Common myeloid progenitor, CD34-positive (primary cell): ENCODE measurements at places on chromosomes 1 and 21.
A peak's percentile ranks its signal among the peaks of the same experiment; 100 is the strongest.

- DNase-seq, result no peak
These were observed 19.5 kb downstream of the ACTN2 start for GRCh38 chr1:236705771-236706170.

DNA sequence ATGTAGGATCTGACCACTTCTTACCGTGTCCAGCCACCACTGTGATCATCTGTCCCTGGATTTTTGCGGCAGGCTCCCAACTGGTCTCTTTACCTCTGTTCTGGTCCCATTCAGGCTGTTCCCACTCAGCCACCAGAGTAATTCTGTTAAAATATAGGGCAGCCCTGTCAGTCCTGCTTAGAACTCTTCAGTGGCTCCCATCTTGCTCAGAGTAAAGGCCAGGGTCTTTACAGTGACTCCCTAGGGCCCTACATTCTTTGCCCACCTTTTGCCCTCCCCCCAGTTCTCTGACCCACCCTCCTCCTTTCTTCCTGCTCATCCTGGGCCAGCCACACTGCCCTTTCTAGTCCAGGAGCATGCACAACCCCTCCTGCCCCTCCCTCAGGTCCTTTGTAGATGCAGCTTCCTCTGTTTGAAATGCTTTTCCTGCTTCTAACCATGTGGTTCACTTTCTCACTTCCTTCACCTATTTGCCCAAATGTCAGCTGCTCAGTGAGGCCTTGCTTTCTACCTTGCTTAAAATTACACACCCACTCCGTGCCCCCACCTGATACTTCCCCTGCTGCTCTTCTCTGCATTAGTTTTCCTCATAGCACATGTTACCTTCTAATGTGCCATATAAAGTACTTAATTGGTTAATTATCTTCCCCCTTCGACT, 7.8 kb downstream of the UBIAD1 start:
- no peak for DNase-seq

DNA sequence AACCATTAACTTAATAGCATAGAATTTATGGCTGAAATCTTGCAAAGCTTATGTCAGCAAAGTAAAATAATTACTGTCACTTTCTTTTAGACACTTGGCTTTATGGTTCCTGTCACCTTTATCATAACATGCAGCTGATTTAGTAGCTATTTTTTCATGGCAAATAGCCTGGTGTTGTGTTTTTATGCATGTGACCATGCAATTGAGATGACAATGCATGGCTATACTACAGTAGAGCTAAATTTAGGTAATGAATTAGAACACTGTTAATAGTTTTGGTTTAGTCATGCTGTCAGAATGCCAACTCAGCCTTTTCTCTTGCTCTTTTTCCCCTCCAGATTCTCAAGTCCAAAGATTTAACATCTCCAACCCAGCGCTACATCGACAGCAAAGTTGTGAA, 88.6 kb downstream of the TGFB2 start:
- no peak for DNase-seq

GRCh38 chr1:92376345-92376744, 77.5 kb downstream of the RPAP2 start:
- DNase-seq, result peak; percentile 42

DNA sequence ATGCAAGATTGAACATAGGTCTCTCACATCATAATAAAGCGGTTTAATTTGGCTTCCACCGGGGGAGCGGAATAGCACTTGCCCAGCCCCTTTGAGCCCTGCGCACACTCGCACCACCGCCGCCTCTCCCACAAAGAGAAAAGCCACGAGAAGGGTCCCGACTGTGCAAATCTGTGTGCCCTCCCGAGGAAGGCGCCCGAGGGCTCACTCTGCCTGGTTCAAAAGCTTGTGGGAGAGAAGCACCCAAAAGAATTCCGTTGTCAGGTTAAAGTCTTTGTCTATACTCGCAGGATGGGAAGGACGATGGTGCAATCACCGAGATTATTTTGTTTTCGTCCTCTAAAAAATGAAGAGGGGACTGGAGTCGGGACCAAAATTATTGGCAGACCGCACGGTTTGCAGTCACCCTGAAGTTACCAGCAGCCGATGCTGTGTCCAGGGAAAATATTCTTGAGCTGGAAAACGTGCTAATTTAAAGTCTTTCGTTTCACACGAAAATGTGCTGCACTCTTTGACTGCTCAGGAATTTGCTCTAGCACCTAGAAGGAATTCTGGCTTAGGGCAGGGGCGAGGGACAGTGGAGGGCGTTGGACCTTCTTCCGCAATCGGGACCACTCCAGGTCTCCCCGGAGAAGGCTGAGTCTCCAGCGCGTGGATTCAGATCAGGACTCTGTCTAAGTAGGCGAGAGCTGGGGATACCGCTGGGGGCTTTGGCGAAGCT, 6.6 kb upstream of the SIM2 start:
- DNase-seq, result no peak

GRCh38 chr1:247415423-247416361, at the start of gene NLRP3:
Gene NLRP3, plus strand, starts transcription at chr1:247416173. Its CDS starts 2,628 bp downstream, at chr1:247418801.
- peak; percentile 90 for DNase-seq

DNA sequence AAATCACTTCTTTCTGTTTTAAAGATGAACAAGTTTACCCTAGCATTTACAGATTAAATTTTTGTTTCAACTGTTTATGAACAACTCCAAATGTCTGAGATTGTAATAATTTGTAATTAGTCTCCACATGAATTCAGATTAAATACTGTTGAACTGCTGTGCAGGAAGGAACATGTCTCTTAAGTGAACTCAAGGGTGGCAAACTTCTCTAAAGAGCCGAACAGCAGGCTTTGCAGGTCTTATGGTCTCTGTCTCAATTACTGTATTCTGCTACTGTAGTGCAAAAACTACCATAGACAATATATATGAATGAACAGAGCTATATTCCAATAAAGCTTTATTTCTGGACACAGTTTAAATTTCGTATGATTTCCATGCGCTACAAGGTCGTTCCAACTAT, 6.6 kb downstream of the RSBN1 start:
- DNase-seq, result no peak

- DNase-seq, result peak; percentile 35
These were observed 14.4 kb downstream of the SLC5A9 start for GRCh38 chr1:48236716-48237470.

DNA sequence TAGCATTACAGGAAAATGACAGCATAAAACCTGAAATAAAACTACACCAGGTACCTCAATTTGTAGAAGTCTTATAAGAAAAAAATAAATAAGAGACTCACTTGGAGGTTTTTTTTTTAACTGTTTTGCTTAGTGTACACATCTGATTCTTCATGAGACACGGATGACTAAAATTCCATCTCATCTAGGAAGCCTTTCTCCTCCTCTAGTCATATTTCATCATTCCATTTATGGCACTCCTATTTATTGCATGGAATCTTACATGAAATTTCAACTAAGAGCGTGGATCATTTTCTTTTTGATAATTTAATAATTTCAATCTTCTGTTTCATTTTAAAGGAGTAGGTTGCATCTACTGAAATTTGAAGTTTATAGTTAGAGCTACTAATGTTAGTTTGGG, 1.6 kb upstream of the PTGS2 start:
- no peak for DNase-seq

DNA sequence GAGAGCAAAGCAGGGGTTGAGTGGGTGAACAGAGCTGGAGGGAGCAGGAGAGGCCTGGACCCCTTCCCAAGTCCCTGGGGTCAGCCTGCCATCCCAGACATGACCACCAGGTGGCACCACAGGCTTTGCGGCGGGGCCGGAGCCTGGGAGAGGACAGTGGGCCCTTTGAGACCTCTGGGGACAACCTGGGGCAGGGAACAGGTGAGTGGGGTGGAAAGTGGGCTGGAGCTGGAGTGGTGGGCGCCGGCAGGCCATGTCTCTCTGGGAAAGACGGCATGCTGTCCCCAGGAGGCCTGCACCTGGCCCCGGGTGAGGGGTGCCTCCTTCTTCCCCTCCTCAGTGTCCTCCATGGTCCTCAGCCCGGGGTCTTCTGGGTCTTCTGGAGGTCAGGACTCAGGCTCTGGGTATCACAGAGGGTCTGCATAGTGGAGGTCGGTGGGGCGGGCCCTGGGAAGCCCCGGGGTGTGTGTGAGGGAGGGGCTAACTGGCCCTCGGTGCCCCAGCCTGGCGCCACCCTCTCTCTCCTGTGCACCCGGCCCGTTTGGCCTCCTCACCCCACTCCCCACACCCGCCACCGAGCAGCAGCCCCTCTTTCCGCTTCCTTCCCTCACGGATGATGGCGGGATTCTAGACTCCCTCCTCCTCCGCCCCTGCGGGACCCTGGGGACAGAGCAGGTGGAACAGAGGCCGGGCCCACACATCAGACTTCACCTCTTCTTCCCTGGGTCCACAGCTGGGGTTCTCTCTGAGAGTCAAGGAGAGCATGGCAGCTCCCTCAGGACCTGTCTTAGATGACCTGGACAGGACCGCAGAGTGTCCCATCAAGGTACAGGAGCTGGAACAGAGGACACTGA, 28.5 kb upstream of the PKP1 start:
- DNase-seq, result peak; percentile 45

DNA sequence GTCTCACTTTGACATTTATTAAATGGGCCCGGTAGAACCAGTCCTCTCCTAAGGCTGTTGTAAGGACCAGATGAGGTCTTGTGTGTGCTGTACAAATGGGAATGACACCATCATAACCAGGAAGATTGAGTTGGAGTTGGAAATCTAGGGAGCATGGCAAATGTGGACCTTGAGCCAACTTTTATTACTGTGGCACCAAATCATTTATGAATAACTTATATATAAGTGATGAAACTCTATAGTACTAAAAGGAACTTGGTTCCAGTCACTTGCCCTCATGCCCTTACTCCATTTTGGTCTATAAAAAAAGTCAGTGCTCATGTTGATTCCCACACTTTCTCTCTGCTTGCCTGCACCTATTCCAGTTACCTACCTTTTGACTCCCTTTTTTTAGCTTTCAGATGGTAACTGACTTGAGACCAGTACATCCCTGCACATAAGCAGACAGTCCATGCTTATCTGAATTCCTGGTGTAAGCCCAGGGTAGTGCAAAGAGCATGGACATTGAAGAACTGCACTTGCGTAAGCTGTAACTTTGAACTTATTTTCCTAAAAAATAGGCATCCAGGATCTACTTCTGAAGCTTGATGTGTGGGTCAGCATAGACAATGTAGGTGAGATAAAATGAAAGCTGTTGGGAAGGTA, 210.6 kb downstream of the PBX1 start:
- no peak for DNase-seq

- no peak for DNase-seq
These were observed 8.8 kb upstream of the SAMD11 start for GRCh38 chr1:914891-915280.

DNA sequence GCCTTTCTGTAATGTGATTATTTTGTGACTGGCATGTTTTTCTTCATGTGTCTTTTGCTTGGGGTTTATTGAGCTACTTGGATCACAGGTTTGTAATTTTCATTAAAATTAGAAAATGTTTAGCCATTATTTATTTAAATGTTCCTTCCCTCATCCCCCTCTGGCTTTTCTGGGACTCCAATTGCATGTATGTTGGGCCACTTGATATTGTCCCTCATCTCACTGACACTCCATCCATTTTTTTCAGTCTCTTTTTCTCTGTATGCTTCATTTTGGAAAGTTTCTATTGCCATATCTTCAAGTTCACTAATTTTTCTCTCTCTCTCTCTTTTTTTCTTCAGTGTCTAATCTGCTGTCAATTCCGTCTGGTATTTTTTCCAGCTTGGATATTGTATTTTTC, 390.1 kb downstream of the PRDM2 start:
- no peak for DNase-seq

DNA sequence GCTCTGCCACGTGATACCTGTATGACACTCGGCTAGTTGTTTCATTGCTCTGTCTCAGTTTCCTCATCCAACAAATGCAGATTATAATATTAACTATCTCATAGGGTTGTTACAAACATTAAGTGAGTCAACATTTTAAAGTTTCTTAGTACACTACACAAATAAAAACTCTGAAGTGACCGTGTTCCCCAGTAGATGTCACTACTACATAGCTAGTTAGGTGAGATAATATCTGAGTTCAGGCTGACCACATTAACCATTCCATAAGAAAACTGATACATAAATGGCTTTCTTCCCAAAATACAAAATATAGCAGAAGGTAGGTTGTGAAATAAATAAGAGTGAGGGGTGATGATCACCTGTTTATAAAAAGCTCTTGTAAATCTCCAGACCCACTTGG, 214.1 kb downstream of the NUF2 start:
- DNase-seq, result peak; percentile 3

GRCh38 chr1:94058766-94059165, 62.2 kb downstream of the ABCA4 start:
- DNase-seq, result no peak

GRCh38 chr1:101451888-101452287, 215.1 kb downstream of the S1PR1 start:
- DNase-seq, result no peak
